AG04449 (cell line): ENCODE measurements at places on chromosomes 7 and 10.

DNA sequence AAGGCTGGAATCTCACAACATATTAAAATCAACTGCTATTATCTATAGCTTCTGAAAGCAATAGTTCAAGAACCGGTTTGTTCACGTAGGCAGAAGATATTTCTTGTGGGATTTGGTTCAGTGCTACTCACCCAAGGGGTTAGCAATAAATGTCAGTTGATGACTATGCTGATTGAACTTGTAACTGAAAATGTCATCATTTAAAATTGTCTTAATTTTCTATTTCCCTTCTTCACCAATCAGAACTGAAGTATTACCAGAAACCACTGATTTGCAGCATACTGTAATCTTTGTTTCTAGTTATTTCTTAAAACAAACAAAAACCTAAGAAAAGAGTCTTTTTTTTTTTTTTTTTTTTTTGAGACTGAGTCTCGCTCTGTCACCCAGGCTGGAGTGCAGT, 46.1 kb downstream of the CPEB3 start:
- DNase-seq: no peak

DNA sequence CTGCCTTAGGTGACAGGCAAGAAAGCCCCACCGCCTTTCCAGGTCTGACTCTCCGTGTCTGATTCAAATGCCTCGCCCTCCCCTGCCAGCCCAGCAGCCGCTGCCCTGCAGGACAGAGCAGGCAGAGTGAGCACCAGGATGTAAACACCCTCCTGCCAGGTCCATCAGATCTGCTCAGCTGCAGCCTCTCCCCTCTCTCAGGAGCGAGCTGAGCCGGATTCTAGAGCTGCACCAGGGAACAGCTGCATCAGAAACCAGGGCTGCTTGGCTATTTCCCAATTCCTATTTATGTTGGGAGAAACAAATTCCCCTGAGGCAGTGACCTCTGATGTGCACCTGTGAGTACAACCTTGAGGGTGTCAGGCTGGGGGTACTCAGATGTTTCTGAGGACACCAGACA, 121.5 kb upstream of the ZMIZ1 start:
- no peak for DNase-seq

GRCh38 chr7:130352194-130353074, 7.8 kb downstream of the CPA5 start:
- DNase-seq: no peak

DNA sequence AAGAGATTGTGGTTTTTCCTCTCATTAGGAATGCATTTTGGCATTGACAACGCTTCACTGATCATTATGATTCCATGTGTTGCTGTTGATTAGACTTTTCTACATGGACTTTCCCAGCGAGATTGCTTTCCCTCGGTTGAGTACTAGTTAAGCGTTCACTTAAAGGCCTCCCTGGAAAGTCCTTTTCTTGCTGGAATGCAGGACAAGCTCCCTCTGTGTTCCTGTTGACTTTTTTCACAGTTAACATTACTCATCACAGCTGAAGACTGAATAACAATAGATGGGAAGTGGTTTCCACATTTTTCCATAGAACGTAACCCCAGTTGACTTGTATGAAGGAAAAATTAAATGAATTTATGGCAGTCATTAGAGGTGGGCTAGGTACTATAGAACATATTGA, 2.6 kb upstream of the CAV1 start:
- DNase-seq: peak; percentile 63

- DNase-seq: no peak
Observed at GRCh38 chr10:61836888-61837754, 64.4 kb upstream of the ARID5B start.

- DNase-seq: no peak
Observed at GRCh38 chr7:74013539-74014272, 14.3 kb upstream of the ELN start.

DNA sequence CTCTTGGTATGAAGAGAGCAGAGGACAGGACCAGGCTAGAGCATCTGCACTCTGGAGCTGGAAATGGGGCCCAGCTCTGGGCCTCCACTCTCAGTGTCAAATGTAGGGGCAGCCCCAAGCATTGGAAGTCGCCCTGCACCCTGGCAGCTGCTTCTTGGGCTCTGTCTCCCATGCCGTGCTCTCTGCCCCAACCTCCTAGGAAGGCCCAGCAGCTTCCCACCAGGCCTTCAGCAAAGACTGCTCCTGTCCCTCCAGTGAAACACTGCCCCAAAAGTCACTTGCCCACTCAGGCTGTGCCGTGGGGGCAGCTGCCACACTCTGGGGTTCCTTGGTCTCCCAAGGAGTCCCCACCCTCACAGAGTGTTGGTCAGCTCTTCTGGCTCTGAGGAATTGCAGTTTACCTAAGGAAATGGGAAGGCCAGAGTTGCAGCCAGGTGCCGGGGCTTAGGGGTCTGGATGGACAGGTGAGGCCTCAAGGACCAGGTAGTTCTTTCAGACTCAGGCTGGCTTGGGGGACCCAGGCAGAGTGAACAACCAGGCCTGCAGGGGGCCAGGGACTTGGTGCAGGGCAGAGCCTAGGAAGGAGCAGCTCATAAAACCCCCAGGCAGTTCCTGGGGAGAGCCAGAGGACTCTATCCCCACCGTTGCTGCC, 9.4 kb upstream of the OPN4 start:
- DNase-seq: no peak

- DNase-seq: no peak
Observed at GRCh38 chr10:51960494-51960895, 261.1 kb upstream of the CSTF2T start.

- DNase-seq: no peak
Observed at GRCh38 chr10:109765838-109766237, 157.5 kb downstream of the XPNPEP1 start.

GRCh38 chr10:7488418-7488829, 77.6 kb upstream of the SFMBT2 start:
- DNase-seq: no peak

- DNase-seq: no peak
Observed at GRCh38 chr7:134777908-134778580, 1.4 kb upstream of the CALD1 start.

- DNase-seq: no peak
Observed at GRCh38 chr7:44309271-44310091, 15.9 kb downstream of the CAMK2B start.

DNA sequence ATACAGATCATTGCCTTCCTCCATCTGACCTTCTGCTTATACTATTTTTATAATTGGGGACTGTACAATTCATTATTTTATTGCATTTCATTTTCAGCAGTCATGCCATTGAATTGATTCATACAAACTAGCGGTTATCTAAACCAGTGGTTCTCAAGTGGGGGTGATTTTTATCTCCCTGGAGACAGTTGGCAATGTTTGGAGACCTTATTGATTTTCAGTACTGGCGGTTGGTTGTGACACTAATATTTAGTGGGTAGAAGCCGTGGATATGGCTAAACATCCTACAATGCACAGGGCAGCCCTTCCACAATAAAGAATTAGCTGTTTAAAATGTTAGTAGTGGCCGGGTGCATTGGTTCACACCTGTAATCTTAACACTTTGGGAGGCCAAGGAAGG, 765.9 kb downstream of the LRMDA start:
- DNase-seq: no peak

GRCh38 chr7:20407585-20408466, 77.1 kb downstream of the ITGB8 start:
- DNase-seq: no peak

- peak; percentile 28 for DNase-seq
Observed at GRCh38 chr7:95493247-95493646, 7.5 kb downstream of the ASB4 start.

- no peak for DNase-seq
Observed at GRCh38 chr10:61617586-61617985, 45.1 kb upstream of the CABCOCO1 start.

DNA sequence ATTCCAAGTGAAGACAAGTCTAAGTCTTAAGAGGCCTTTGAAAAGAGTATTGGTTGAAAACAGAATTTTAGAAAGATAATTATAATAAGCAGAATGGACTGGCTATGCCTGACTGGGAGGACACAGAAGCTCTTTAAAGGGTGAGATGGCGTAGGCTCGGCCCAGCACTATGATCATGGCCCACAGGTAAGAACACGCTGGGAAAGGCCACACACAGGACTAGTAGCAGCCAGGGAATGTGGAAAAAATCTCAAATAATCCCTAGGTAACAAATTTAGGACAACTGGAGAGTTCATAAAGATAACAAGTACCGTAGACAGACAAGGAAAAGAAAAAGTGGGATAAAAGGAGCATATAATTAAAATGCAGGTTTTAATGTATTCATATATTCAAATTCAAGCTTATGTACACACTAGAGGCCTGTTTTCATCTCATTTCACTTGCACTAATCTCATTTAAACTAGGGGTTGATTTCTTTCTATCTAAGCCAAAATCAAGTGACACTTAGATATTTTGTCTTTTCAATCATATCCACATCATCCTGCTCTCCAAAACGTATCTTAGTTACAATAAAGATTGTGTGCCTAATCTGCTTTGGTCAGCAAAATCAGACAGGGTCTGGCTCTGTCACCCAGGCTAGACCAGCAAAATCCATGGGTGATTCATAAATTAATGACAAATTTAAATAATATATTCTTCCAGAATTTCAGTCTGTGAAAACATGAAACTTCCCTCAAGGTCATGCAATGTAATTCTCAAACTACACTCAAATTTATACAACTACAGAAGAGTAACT, 53.0 kb downstream of the EZH2 start:
- no peak for DNase-seq

- no peak for DNase-seq
Observed at GRCh38 chr7:140902303-140902953, 22.3 kb downstream of the BRAF start.

- no peak for DNase-seq
Observed at GRCh38 chr10:43160046-43160920, 22.0 kb downstream of the CSGALNACT2 start.

GRCh38 chr10:73379064-73379748, 20.5 kb upstream of the CFAP70 start:
- no peak for DNase-seq

DNA sequence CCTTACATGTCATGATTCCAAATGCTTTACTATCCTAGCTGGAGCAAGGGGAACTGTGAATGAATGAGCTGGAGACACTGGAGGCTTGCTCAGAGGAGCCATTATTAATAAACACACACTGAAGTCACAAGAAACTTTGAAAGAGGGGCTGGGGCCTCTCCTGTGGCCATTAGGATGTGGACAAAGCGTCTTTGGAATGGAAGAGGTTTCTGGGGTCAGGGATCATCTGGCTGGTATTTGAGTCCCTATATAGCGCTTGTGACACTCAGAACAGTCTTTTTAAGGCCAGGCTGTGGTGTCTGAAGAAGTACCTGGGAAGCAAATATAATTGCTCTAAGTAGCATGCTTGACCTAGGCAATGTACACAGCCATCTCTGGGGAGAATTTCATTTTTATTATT, 193.0 kb downstream of the JCAD start:
- no peak for DNase-seq

GRCh38 chr10:69385454-69386350, 31.0 kb downstream of the TACR2 start:
- no peak for DNase-seq

GRCh38 chr10:100631192-100631591, 95.4 kb downstream of the HIF1AN start:
- DNase-seq: no peak

GRCh38 chr7:45435846-45436245, 138.3 kb upstream of the ADCY1 start:
- no peak for DNase-seq

DNA sequence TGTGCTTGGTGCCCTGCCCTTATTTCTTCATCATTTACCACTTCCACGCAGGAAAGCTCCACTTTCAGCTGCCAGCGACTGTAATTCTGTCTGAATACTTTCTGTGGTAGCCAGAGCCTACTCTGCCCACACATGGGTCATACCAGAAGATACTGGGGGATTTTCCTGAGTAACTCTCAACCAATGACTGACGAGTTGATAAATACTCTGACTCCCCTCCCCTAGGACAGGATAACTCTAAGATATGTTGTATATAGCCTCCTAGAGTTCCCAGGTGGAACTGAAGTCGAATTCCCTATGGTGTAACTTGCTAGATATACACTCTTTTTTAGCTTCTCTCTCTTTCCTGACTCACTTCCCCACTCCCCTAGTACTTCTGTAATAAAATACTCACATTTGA, 29.8 kb downstream of the SEM1 start:
- no peak for DNase-seq

- DNase-seq: no peak
Observed at GRCh38 chr7:69597278-69598076, 798 bp upstream of the AUTS2 start.

DNA sequence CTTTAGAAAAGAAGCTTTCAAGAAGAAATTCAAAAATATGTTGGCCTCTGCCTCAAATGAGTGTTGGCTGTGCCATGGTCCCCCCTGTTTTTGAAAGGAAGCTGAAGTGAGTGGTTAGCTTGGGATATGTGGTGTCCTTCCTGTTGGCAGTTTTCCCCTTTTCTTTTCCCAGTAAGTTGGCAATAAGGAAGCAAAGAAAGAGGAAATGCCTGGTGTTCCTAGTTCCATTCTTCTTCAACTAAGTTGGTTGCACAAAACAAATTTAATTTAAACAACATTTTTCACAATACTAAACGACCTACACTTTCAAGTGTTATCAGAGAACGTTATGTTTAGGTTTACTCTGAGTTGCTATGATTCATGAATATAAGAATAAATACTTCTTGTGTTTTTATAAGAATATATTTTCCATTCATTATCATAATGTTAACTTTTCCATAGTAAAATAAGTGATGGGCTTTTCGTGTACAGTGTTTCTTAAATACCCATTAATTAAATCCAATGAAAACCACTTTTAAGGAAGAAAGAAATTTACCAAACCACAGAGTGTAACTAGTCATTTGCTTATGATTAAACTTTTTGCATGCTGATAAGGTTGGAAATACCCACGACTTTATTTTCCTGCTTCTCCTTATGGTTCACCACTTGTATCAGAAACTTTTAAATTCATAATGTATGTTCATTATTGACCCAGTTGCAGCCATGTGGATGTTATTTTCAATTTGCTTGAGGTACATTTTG, 7.7 kb downstream of the HDAC9 start:
- no peak for DNase-seq

DNA sequence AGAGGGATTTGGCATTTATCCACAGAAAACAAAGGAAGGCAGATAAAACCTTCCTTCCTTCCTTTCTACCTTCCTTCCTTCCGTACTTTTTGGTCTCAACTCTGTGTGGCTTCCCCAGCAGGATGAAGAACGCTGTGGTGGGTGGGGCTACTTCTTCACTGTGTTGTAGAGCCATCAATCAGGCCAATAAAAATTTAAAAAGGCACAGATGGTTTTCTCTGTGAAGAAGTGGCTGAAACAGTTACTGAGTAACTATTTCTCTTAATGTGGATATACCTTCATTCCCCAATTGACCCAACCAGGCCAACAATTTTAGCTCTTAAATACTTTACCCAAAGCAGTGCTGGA, 75.8 kb downstream of the ZNF92 start:
- DNase-seq: no peak

- no peak for DNase-seq
Observed at GRCh38 chr7:19574131-19574530, 134.7 kb downstream of the POLR1F start.

- DNase-seq: no peak
Observed at GRCh38 chr7:110090110-110090820, 1000.7 kb upstream of the LRRN3 start.

- no peak for DNase-seq
Observed at GRCh38 chr7:155834486-155835048, 22.3 kb upstream of the SHH start.

GRCh38 chr7:136956232-136956631, 87.8 kb downstream of the CHRM2 start:
- DNase-seq: peak; percentile 41
